ENCODE measurements at places on chromosomes 5 and 9.

DNA sequence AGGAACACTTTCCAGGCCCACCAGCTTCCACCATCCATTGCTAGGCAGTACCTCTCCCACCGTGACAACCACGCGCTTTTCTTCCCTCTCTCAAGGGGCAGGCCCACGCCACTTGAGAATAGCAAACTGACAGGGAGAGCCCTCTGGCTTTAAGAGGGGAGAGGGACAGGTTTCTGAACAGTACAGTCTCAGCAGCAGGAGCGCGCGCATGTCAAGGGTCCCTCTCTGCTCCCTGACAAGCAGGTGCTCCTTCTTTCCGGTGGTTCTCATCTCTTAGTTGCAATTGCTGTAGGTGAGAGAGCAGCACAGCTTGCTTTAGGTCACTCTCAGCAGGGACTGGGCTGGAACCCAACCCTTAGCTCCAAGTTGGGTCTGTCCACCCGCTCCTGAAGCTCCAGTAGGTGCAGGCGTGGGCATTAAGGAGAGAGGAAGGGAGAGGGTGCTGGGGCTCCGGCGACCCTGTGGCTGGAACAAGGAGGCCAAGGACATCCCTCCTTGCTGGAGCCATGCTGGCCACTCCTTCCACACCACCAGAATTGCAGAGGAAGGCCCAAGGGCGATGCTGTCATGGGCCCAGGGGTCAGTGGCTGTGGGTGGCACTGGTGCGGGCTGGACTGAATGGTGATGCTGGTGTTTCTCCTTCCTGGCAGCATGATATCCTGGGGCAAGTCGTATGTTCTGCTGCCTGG lies 9.0 kb upstream of the PHF2 start:
- no peak for DNase-seq

GRCh38 chr5:1745796-1746370 lies 53.8 kb downstream of the MRPL36 start:
- peak; percentile 43 for DNase-seq

DNA sequence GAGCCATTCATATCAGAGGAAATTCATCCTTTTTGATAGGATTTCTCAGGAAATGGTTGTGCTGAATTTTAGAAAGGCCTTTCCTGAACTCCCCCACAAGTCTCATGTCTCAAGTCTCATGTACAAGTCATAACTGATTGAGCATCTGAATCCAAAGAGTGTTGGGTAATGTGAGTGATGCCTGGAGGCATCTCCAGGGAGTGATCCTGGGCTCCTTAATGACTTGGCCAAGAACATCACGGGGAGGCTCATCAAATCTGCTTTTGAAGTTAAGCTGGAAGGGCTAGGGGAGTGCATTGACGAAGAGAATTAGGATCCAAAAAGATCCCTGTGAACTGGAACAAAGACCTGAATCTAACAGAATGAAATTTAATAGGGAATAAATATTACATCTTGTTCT lies 79.2 kb downstream of the MAST4 start:
- DNase-seq, result no peak

- no peak for DNase-seq
These were observed 3.0 kb upstream of the GLRX start for GRCh38 chr5:95825495-95825894.

- no peak for DNase-seq
These were observed 181.7 kb upstream of the CD180 start for GRCh38 chr5:67378256-67378655.

- no peak for DNase-seq
These were observed 240.9 kb downstream of the SYK start for GRCh38 chr9:91042541-91042940.

DNA sequence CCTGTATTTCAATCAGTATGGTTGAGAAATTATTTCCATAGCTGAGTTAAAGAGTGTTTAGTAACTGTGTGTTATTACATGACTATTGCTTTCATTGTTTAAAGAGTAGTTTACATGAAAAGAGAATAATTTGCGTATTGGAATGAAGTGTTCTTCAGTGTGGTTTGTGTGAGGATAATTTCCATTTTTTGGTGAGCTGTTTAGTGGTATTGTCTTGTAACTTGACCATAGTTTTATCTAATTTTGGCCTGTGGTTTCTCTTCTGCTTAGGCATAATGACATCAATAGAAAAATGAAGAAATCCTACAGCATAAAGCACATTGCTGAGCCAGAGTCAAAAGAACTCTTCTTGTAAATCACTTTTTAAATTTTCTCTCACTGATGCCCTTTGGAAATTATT lies 151.2 kb downstream of the SNCAIP start:
- DNase-seq, result no peak

GRCh38 chr9:129783516-129784361 lies 19.2 kb upstream of the TOR1B start:
- DNase-seq, result peak; percentile 83
